Sigmoid colon (tissue), 7 donors: ENCODE measurements at places on chromosomes 4 and X. TPM values are rescaled to one million over a fixed set of nuclear protein-coding genes. Genes with fewer than 3 reads are reported as not detected.

PRSS12 gene
- 0.28 TPM for total RNA-seq

CSAG2 gene
- total RNA-seq: not detected

MAGEA11 gene
- not detected for total RNA-seq

HMGN5 gene
- 7.7 TPM for total RNA-seq

OPRPN gene
- total RNA-seq: not detected

TAF7L gene
- not detected for total RNA-seq

DNA sequence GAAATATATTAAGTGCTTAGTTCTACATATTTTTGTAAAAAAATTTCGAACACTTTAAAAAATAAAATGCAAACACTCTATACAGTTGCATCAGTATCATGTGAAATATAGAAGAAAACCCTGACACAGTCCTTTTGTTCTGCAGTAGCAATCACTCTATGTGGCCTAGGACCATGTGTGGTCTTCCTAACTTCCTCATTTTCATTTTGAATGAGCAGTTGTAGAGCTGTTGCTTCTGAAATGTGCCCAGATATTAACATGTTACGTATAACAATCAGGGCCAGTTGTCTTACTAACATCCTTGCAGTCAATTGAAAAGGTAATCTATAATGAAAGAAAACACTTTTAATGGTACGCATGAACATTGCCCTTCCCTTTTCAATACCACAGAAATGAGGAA, 107.9 kb downstream of the ZNF827 start:
- H3K4me3 ChIP-seq: no peak overlapping the region
- no peak overlapping the region for H3K27ac ChIP-seq
- DNase-seq: no peak
- H3K36me3 ChIP-seq: no peaks in the 10 kb centered on the region
- H3K27me3 ChIP-seq: no peaks in the 10 kb centered on the region
- no peaks in the 10 kb centered on the region for H3K4me1 ChIP-seq

- no peaks in the 10 kb centered on the region for H3K27me3 ChIP-seq
- H3K4me1 ChIP-seq: peaks cover 9% of the 10 kb centered on the region
- peaks cover 6% of the 10 kb centered on the region for H3K36me3 ChIP-seq
- DNase-seq: no peak
These were observed 38.2 kb downstream of the ETDC start for GRCh38 chrX:135347381-135348016.

DNA sequence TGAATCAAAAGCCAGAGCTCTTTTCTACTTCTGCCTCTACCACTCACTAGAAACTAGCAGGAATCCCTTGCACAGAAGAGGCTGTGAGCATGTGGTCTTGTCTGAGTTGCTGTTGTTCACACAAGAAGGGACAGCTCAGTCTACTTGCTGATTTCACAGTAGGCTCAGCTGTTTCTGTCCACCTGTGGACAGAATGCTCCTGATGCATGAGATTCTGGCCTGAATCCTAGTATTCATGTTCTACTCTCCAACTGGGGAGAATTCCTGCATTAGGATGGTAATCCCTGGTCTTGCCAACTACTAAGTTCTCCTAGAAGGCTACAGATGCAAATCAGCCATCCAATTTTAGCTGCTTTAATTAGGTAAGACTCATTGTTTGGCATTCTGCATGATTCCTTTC, 112.8 kb downstream of the PPA2 start:
- no peak for DNase-seq
- peaks cover 7% of the 10 kb centered on the region for H3K36me3 ChIP-seq
- no peaks in the 10 kb centered on the region for H3K4me1 ChIP-seq
- no peak overlapping the region for H3K4me3 ChIP-seq

GRCh38 chr4:86091201-86091600, 268.7 kb downstream of the MAPK10 start:
- H3K27ac ChIP-seq: no peak overlapping the region
- no peaks in the 10 kb centered on the region for H3K27me3 ChIP-seq
- no peaks in the 10 kb centered on the region for H3K4me1 ChIP-seq
- no peaks in the 10 kb centered on the region for H3K36me3 ChIP-seq
- DNase-seq: no peak

DNA sequence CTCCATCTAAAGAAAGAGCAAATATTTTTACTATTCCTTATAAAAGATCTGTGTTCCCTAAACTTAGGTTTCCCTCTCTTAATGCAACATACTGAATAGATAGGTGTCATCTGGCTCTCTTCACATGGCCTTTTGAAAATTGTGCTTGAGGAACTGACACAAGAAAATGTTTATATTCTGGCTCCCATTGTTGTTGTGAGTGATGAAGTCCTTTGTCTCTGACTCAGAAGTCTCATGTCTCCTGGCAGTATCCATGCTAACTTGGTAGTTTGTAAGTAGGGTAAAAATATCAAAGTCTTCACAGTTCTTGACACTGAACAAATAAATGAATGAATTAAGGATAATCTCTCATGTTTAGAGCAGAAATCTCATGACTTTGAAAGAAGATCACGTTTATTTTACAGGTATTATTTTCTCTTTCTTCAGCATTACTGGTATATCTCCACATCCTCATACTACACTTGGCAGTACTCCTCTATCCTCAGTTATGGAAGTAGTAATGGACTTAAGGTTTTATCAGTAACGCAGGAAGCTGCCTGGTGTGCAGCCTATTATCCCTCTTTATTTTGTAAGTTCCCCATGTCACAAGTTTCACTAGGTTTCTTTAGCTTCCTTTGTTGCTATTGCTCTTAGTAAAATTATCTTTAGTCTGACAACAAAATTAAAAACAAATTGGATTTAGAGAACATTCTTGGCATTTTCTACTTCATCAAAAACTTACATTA, 14.2 kb upstream of the PABPC4L start:
- no peak overlapping the region for H3K27ac ChIP-seq
- DNase-seq: no peak
- H3K4me3 ChIP-seq: no peak overlapping the region
- H3K4me1 ChIP-seq: peaks cover 8% of the 10 kb centered on the region

GRCh38 chrX:110008011-110008635, 5.2 kb downstream of the TMEM164 start:
- H3K27ac ChIP-seq: no peak overlapping the region
- H3K27me3 ChIP-seq: no peaks in the 10 kb centered on the region
- no peak for DNase-seq
- no peak overlapping the region for H3K4me3 ChIP-seq
- H3K4me1 ChIP-seq: peaks cover 22% of the 10 kb centered on the region

- no peak for DNase-seq
- no peaks in the 10 kb centered on the region for H3K4me1 ChIP-seq
- no peak overlapping the region for H3K27ac ChIP-seq
- no peaks in the 10 kb centered on the region for H3K27me3 ChIP-seq
- H3K36me3 ChIP-seq: no peaks in the 10 kb centered on the region
- H3K4me3 ChIP-seq: no peak overlapping the region
These were observed 240.4 kb upstream of the TET2 start for GRCh38 chr4:104906276-104906675.

DNA sequence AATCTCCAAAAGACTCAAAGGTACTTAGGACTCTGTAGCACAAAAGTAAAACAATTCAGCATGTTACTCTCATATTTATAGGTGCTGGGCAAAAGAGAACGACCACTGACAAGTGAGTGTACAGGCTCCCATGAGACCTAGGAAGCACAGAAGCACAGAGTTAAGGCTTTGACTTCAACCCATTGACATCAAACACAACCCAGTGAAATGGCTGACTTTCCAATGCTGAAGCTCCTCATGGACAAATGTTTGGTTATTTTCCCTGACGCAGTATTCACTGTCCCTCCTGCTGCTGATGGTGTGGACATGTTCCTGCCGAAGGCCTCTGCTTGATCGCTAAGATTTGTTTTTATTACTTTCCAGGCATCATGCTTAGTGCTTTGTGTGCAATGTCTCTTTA, 148.7 kb downstream of the TSPAN5 start:
- no peaks in the 10 kb centered on the region for H3K27me3 ChIP-seq
- H3K27ac ChIP-seq: no peak overlapping the region
- no peaks in the 10 kb centered on the region for H3K36me3 ChIP-seq
- no peak overlapping the region for H3K4me3 ChIP-seq

DNA sequence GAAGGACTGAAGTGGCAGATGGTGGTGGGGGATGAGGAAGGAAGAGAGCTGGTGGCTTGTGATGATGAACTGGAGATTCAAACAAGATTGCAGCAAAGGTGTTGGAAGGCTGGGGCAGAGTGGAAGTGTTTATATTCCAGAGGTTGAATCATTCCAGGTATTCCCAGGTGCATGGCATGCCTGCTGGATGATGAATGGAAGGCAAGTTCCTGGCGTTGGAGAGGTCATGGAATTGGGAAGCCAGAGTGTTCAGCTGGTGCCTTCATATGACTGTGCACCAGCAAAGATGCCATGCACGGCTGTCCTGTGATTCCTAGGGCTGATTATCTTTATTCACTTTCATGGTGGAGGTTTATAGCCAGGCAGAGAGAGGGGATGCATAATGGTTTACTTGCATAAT, 135.8 kb upstream of the PUDP start:
- no peaks in the 10 kb centered on the region for H3K4me1 ChIP-seq
- no peaks in the 10 kb centered on the region for H3K27me3 ChIP-seq
- no peak overlapping the region for H3K4me3 ChIP-seq
- no peaks in the 10 kb centered on the region for H3K36me3 ChIP-seq

DNA sequence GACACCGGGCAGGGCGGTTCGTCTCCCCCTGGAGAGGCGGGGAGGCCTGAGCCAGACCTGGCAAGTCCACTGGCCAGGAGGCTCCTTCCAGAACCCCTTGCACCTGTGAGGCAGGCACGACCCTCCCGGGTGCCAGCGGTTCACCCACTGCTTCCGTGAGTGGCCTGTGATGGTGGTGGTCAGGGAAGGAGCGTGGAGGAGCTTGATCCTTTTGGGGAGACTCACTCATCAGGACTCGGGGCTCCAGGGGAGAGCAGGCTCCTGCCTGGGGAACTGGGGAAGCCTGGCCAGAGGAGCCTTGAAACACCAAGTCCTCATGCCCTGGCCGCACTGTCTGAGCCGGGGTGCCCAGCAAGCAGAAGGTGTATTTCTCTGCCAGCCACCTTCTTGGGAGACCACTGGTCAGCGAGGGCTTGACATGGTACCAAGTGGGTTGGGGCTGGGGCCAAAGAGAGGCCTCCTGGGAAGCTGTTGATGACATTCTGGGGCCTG, 860 bp downstream of the FAM50A start:
- H3K27ac ChIP-seq: peak overlapping the region; percentile 88
- H3K4me1 ChIP-seq: peaks cover 22% of the 10 kb centered on the region
- no peaks in the 10 kb centered on the region for H3K27me3 ChIP-seq
- peak overlapping the region; percentile 58 for H3K4me3 ChIP-seq

- H3K4me3 ChIP-seq: no peak overlapping the region
- H3K27ac ChIP-seq: no peak overlapping the region
- DNase-seq: no peak
- peaks cover 4% of the 10 kb centered on the region for H3K4me1 ChIP-seq
- H3K36me3 ChIP-seq: no peaks in the 10 kb centered on the region
These were observed 1005.5 kb upstream of the INTU start for GRCh38 chr4:126627255-126627654.

- no peaks in the 10 kb centered on the region for H3K36me3 ChIP-seq
- H3K4me1 ChIP-seq: peaks cover 15% of the 10 kb centered on the region
- H3K27me3 ChIP-seq: no peaks in the 10 kb centered on the region
- no peak overlapping the region for H3K27ac ChIP-seq
These were observed 30.2 kb downstream of the SPINK2 start for GRCh38 chr4:56791316-56791715.

- H3K4me1 ChIP-seq: no peaks in the 10 kb centered on the region
- H3K27ac ChIP-seq: peak overlapping the region; percentile 75
- peaks cover 16% of the 10 kb centered on the region for H3K36me3 ChIP-seq
- H3K27me3 ChIP-seq: no peaks in the 10 kb centered on the region
These were observed 23.6 kb downstream of the KLF3 start for GRCh38 chr4:38687571-38688011.

GRCh38 chr4:48030470-48030869, 13.9 kb downstream of the NIPAL1 start:
- H3K27ac ChIP-seq: no peak overlapping the region
- no peak for DNase-seq
- H3K27me3 ChIP-seq: no peaks in the 10 kb centered on the region
